ENCODE measurements at places on chromosomes 3 and 15.
A peak's percentile ranks its signal among the peaks of the same experiment; 100 is the strongest.

- DNase-seq = no peak
Observed at GRCh38 chr3:111325160-111325718, 216.8 kb upstream of the CD96 start.

- peak; percentile 80 for DNase-seq
Observed at GRCh38 chr15:25775317-25775912, 87.7 kb downstream of the ATP10A start.

DNA sequence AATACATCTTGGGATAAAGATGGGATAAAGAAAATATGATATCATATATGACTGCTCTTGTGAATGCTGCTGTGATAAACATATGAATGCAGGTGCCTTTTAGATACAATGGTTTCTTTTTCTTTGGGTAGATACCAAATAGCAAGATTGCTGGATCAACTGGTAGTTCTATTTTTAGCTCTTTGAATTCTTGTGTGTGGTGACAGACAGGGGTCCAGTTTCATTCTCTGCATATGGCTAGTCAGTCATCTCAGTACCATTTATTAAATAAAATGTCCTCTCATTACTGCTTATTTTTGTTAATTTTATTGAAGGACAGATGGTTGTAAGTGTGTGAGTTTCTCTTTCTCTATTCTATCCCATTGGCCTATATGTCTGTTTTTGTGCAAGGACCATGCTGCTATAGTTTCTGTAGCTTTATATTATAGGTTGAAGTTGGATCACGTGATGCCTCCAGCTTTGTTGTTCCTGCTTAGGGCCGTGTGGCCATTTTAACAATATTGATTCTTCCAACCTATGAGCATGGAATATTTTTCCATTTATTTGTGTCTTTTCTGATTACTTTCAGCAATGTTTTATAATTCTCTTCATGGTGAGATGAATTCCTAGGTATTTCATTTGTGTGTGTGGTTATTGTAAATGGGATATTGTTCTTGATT, 1089.8 kb upstream of the CADM2 start:
- no peak for DNase-seq

- DNase-seq = peak; percentile 9
Observed at GRCh38 chr3:122758877-122759560, 34.6 kb downstream of the HSPBAP1 start.

GRCh38 chr3:36475558-36475957, 95.3 kb downstream of the STAC start:
- DNase-seq = no peak

- DNase-seq = no peak
Observed at GRCh38 chr3:170997961-170998913, 28.3 kb downstream of the SLC2A2 start.

DNA sequence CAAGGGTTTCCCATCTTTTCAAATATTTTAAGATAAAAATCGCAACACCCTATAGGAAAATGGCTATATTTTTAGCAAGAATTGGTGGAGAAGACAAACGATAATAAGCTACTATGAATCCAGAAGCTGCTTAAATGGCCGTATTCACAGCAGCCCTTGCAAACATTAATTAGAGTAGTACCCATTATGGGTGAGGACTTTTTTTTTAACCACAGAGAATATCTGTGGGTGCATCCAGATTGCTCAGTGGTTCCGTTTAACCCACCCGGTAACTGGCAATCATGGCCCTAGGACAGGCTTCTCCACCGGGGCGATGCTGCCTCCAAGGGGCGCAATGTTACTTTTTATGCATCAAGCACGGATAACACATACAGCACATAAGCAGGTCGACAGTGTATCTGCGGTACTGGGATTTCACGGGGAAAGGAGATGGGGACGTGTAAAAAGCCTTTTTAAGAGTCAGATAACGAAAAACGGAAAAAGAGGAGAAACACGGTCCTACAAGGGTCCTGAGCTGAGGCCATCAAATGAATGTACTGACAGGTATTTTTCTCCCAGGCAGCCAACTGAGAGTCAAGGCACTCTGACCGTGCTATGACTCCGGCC, 968 bp upstream of the TMEM266 start:
- DNase-seq = peak; percentile 55

- DNase-seq = no peak
Observed at GRCh38 chr3:29011441-29011840, 269.4 kb upstream of the RBMS3 start.

DNA sequence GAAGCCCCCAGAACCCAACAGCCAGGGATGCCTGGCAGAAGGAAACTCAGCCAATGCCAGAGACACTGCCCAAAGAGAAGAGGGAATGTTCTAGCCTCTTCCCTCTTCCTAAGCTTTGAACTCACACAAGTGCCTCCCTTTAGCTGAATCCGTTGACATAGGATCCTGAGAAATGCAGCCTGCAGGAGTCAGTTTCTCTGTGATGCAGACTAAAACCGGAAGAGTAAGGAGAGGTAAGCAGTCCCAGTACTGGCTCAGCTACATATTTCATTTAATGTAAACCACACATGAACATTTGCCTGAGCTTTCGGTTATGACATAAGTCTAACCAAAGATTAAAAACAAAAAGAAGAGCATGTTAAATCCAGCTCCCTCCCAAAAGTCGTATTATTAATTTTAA, 768.7 kb downstream of the TBL1XR1 start:
- DNase-seq = peak; percentile 36

- no peak for DNase-seq
Observed at GRCh38 chr3:189637750-189638149, 6.6 kb downstream of the TP63 start.

DNA sequence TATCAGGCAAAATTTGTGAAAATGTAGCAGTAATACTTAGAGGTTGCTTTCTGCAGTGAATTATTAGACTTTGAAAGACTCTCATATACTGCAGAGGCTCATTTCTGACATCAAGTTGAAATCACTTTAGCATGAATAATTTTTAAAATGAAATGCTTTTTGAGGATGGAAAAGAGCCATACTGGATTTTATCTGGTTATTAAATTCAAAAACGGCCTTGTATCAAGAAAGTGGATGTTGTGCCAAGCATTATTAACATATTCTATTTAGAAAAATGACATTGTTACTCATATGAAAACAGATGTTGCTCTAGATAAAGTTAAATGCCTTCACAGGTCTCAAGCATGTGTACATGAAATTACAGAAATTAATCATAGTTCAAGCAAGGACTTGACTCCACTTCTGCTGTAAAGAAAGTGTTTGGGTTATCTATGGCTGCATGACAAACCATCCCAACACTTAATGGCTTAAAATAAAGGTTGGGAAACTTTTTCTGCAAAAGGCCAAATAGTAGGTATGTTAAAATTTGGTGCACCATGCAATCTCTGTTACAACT, 64.5 kb upstream of the ZNF280D start:
- no peak for DNase-seq

- DNase-seq = peak; percentile 79
Observed at GRCh38 chr3:124429129-124429815, 301.0 kb upstream of the UMPS start.

- DNase-seq = no peak
Observed at GRCh38 chr15:43275740-43276562, 9.2 kb upstream of the TGM5 start.

- DNase-seq = peak; percentile 59
Observed at GRCh38 chr3:62370858-62371719, 2.3 kb downstream of the FEZF2 start.

GRCh38 chr3:17638356-17638755, 104.1 kb downstream of the TBC1D5 start:
- no peak for DNase-seq

DNA sequence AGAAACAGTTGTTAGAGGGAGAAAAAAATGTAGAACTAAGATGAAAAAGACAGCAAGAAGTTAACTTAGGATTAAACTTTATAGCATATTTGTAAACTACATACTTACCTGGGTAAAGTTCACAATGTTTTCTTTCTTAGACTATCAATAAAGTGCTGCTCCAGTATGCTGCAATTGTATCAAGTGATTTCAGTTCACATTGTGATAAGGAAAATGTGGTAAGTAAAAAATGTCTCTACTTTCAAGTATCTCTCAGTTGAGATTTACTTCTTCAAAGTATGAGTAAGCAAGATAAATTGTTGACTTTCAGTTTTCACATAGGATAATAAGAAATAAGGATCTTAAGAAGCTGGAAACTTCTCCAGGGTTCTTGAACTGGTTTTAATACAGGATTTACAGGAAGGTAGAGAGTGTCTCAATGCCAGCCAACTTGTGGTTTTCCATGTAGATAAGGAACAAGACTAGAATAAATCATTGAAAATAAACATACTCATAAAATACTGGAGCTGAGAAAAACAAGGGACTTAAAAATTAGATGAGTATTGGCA, 528.8 kb downstream of the UNC13C start:
- DNase-seq = no peak

- DNase-seq = no peak
Observed at GRCh38 chr3:133277813-133278212, 122.0 kb upstream of the BFSP2 start.

DNA sequence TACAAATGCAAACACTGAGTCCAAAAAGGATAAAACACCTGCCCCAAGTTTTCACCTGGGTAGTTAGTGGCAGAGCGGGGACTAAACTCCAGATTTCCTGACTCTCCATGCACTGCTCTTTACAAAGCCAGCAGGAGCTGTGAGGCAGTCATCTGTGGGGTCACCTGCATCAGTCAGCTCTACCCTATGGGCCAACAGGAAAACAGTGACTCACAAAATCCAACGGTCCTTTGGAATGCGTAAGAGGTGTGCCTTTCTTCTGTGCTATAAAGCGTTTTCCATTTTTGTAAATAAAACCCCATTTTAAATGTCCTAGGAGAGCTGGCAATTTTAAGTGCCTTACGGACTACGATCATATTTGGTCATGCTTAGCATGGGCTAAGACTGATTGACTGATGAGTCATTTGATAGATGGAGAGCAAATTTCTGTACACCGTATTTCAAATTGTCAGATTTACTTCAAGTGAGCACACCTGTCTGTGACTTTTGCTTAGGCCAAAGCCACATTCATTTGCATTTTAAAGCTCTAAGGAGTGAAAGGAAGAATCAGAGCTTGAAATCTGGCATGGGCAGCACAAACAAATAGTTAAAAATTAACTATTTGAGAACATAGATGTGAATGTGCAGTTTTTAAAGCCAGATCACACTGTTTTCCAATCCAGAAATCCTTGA, 4.4 kb upstream of the COL8A1 start:
- peak; percentile 35 for DNase-seq
